Occipital lobe (tissue), 3 donors: ENCODE measurements at places on chromosomes 2 and 18. TPM values are rescaled to one million over a fixed set of nuclear protein-coding genes. Genes with fewer than 3 reads are reported as not detected.

GAREM1 gene
- total RNA-seq, result 22.0 TPM

RESP18 gene
- not detected for total RNA-seq

ALPI gene
- total RNA-seq, result not detected

COLEC12 gene
- total RNA-seq, result 15.4 TPM

BUB1 gene
- total RNA-seq, result 7.8 TPM

ZNF236 gene
- 30.3 TPM for total RNA-seq

NYAP2 gene
- total RNA-seq, result 7.8 TPM

PAX8 gene
- not detected for total RNA-seq

SH3RF3 gene
- 12.3 TPM for total RNA-seq

CLIP4 gene
- 51.5 TPM for total RNA-seq

LINC00305 gene
- not detected for total RNA-seq

SP100 gene
- 4.8 TPM for total RNA-seq

TEX44 gene
- total RNA-seq, result not detected

ASPRV1 gene
- 2.8 TPM for total RNA-seq

GRCh38 chr2:26970928-26971627, 641 bp downstream of the MAPRE3 start:
- DNase-seq, result no peak

- no peak for DNase-seq
These were observed 74.9 kb upstream of the TFCP2L1 start for GRCh38 chr2:121359716-121360565.

- no peak for DNase-seq
These were observed 759.5 kb downstream of the RNF144A start for GRCh38 chr2:7676714-7677113.

DNA sequence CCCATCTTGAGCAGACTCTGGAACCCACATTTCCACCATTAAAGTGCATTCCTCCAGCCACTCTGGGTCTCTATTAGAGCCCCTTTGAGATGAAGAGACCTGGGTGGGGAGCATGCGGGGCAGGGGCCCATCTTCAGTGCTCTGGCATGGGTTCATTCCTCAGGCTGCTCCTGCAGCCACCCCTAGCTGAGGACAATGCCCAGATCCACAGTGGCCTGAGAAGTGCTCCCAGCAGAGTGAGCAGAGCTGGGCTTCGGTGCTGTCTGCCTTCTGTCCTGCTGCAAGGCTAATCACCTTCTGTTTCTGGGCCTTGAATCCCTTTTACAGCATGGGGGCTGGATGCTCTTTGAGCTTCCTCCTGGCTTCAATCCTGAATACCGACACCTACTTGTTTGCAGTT, 169.8 kb downstream of the TRIM43 start:
- no peak for DNase-seq

GRCh38 chr2:43389581-43390466, 163.4 kb upstream of the ZFP36L2 start:
- no peak for DNase-seq

- DNase-seq, result no peak
These were observed 37.8 kb upstream of the CCDC150 start for GRCh38 chr2:196601430-196602306.

GRCh38 chr2:42893047-42893758, 100.8 kb upstream of the HAAO start:
- no peak for DNase-seq

DNA sequence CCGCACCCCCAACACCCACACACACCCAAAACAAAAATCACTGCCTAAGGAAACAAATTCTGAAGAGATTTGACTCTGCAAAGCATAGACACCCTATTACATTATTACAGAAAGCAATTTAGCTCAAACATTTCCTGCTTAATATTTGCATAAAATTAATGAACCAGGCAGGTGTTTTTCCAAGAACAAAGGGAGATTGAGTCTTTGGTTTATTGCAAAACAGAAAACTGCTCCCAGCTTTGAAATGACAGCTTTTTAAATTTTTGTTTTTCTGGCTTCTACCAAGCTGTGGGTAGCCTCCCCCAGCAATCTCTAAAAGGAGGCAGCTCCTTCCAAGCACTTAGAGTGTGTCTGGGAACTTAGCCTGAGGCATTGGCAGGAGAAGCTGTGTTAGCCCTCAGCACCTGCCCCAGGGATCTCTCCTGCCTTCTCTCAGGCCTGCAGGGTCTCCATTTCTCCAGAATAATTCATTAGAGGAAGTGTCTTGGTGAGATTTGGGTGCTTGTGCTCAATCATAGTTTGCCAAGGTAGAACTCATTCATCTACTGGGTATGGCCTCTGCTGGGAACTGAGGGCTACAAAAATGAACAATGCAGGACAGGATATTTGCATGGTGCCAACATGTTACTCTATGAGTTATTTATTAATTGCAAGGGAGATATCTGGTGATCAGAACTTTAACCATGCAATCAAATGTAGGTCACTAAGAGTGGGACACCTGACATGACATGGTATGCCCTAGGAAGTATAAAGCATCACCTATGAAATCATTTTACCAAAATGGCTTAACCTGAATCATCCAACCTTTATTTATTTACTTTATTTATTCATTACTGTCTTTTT, 58.7 kb downstream of the B3GNT2 start:
- no peak for DNase-seq

DNA sequence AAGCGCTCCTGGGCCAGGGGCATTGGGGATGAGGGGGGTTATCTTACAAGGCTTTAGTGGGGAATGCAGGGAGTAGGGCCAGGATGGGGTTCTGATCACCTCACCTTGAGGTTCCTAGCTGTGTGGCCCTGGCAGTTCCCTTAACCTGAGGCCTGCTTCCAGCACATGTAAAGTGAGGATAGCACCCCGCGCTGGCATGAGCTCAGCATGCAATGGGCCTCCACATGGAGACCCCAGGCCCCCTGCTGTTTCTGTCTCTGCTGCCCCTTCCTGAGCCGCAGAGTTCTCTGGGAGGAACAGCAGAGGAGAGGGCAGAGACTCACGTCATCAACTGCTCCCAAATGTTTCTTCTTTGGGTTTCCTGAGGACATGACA, 8.6 kb upstream of the TEX51 start:
- DNase-seq, result no peak

GRCh38 chr18:56468396-56468795, 170.0 kb downstream of the TXNL1 start:
- no peak for DNase-seq

DNA sequence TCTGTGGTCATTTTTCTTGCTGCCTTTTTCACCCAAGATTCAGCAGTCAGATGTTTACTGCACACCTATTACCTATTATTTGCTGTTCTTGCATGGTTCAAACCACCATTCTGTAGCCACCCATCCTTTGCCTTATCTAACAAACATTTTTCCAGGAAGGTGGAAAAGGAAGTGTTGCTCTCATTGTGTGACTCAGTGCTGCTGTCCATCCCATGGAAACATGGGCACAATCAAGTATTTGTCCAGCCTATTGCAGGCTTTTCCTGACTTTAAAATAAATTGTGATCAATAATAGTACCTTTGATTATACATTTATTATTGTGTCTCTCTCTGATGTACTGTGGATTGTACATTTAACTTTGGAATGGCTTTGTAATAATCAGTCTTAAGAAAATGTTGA, 53.2 kb downstream of the USP14 start:
- DNase-seq, result no peak

DNA sequence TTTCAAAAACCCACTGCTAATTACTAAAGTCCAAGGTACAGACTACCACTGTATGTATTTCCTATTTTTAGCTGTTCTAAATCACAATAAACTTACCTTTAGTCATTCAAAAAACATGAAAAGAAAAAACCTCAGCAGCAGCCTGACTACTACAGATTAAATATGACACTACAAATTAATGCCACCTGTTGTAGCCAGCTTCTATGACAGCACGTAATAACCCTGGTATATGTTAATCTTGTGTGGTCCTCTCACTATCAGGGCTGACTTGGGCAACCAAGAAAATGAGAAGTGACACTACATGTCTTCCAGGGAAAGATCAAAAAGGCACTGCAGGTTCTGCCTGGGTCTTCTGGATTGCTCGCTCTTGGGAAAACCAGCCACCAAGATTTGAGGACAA, 90.6 kb upstream of the FAM124B start:
- no peak for DNase-seq

DNA sequence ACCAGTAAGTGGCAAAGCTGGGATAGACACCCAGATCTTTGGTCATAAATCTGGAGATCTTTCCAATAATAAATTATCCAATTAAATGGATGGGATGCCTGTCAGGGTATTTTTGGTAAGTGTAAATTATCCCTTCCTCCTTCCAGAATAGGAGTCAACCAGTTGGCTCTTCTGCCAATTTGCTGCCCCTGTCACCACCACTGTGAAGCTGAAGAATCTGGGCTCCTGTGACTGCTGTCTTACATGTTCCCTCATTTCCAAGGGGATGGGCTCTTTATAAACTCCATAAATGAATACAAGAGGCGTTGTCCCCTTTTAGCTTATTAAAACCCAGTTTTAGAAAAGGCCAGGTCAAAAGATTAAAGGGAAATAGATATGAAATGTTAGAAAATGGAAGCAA, 17.8 kb upstream of the BMP10 start:
- no peak for DNase-seq

GRCh38 chr2:113080134-113080533, 12.4 kb downstream of the IL1F10 start:
- no peak for DNase-seq

DNA sequence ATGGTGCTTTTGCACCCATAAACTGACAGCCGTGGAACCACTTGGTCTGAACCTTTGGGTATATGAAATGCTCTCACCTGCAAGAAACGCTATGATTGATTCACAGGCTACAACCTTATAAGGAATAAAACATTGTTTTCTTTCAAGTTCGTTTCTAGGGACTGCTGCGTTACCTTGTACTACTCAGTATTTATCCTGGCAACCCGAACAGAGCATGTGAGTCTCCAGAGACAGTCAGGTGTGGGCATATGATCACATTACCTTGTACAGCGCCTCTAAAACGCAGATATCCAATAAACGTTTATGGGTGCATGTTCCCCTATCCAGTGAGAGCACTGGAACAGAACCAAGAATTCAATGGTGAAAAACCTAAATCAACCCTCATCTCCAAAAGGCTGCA, 1.7 kb downstream of the CCBE1 start:
- no peak for DNase-seq

- DNase-seq, result no peak
These were observed 39.1 kb upstream of the DNMT3A start for GRCh38 chr2:25380586-25381375.

- DNase-seq, result no peak
These were observed 65.5 kb downstream of the SOWAHC start for GRCh38 chr2:109679626-109680025.

DNA sequence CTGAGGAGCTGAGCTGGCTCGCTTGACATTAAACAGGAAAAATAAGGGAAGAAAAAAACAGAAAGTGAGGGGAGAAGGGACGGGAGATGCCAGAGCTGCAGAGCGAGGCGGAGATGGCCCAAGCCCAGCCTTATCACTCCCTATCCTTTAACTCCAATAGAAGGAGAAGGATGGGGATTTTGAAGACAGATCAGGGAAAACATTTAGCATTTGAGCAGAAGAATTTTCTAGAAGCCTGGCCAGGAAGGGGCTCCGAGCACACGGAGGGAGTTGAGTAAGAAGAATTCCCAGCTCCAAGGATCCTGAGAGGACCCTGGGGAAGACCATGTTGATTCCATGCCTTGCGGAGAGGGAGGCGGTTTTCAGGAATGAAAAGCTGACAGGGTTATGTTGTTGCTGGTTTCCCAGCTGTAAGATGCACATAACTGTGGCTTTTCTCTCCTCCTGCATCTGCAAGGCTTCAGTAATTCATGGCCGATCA, 35.6 kb downstream of the TWIST2 start:
- no peak for DNase-seq

GRCh38 chr2:184154438-184154837, 443.9 kb upstream of the ZNF804A start:
- DNase-seq, result no peak

GRCh38 chr2:130824492-130825061, 12.1 kb upstream of the ARHGEF4 start:
- DNase-seq, result peak; percentile 25

DNA sequence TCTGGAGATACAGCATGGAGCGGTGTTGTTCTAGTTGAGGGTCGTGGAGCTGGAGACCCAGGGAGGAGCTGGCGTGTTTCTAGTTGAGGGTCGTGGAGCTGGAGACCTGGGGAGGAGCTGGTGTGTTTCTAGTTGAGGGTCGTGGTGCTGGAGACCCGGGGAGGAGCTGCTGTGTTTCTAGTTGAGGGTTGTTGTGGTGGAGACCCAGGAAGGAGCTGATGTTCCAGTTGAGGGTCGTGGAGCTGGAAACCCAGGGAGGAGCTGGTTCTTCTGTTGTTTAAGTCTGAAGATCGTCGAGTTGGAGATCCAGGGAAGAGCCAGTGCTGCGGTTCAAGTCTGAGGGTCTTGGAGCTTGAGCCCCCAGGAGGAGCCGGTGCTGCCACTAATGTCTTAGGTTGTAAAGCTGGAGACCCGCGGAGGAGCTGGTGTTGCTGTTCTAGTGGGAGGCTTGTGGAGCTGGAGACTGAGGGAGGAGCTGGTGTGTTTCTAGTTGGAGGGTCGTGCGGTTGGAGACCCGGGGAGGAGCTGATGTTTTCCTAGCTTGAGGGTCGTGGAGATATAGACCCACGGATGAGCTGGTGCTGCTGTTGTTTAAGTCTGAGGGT, 155.3 kb downstream of the RTP5 start:
- no peak for DNase-seq

DNA sequence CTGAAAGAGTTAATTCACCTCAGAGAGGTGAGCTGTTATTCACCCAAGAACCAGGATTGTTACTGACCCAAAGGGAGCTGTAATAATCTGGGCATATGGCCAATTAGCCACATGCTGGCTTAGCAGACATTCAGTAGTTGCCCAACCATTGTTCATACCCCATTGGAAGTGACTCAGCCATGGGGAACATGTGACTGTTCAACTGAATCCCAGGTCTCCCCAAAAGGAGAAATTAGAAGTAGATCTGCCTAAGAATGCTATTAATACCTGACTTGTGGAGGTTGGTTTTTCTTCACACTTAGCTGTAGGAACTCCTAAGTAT, 272.6 kb upstream of the UBE2E3 start:
- DNase-seq, result no peak

DNA sequence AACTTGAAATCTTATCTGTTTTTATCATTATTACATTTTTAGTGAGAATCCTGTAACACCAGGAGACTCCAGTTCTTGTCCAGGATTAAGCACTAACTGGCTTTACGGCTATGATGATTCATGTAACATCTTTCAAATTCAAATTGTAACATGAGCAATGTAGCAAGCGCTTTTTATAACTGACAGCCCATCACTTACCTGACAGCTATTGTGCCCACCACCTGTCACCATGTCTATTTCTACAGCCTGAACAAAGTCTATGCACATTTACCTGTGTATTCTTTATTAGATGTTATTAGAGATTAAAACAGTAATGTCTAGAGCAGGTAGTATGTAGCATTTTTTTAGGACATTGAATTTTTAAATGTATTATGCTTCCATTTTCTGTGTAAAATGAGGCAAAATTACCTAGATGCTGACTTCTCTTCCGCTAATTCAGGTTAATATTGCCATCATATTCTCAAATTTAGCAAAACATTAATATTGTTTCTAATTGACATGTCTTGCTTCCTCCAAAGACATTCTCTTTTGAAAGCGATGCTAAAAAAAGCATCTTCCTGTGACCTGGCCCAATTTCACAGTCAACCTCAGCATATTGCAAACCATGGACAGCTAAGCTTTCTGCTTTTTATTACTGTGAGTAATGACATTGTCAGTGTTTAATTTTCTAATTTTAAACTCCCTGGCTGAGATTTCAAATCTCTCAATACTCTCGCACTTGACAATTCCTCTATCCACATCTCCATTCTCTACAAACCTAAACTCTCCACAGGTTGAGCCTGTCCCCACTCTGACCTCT, 37.8 kb downstream of the RIT2 start:
- DNase-seq, result no peak
